ENCODE measurements at places on chromosomes 3 and 15. TPM values are rescaled to one million over a fixed set of nuclear protein-coding genes. Genes with fewer than 3 reads are reported as not detected.

The EPHB3 gene
- total RNA-seq = 0.37 TPM

The SPINK8 gene
- total RNA-seq = not detected

The SCN11A gene
- total RNA-seq = not detected

The TERC gene
- total RNA-seq = 0.93 TPM

The DOCK3 gene
- 0.43 TPM for total RNA-seq

The CACNA2D2 gene
- 0.42 TPM for total RNA-seq

The NPAP1 gene
- total RNA-seq = not detected
